Fibroblast of skin of right quadriceps (primary cell): ENCODE measurements at places on chromosomes 6 and 20.

- DNase-seq = no peak
These were observed 70.8 kb downstream of the PYGB start for GRCh38 chr20:25318471-25319240.

DNA sequence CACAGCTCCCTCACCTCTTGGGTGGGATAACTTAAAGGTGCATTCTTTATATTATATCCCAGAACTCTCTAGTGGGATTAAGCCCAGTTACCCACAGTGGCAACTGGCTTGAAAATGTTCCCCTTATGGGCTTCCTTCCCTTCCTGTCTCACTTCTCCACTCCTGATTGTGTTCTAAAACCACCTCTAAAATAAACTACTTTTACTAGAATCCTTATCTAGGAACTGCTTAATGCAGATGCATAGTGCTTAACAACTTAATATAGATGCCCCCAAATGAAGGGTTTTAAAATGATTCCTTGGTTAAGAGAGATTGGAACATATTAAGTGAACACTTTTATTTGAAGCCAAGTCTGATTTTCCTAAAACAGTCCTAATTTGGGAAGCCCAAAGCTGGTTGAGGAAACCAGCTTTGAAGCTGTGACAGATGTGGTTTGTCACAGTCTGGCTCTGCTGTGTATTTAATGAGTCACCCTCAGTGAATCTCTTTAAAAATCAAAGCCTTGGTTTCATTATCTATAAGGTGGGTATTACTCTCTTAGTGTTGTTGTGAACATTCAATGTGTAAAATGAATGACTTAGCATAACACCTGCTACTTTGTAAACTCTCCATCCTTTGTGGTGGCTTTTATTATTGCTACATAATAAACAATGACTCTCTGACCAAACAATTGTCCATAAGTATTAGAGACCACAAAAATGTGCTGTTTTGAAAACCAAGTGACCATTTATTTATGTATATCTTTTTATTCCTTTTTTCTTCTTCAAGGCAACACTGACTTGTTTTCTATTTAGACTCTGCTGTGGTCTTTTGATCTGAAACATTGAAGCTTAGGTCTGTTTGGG, 24.4 kb downstream of the PLCB1 start:
- peak; percentile 25 for DNase-seq

GRCh38 chr6:168583821-168584220, 142.8 kb downstream of the SMOC2 start:
- no peak for DNase-seq

GRCh38 chr6:40962241-40962640, 76.8 kb downstream of the UNC5CL start:
- DNase-seq = peak; percentile 94

GRCh38 chr6:43172104-43173007, 1.3 kb downstream of the SRF start:
- DNase-seq = no peak

GRCh38 chr6:111597291-111598086, 8.2 kb downstream of the TRAF3IP2 start:
- no peak for DNase-seq
